ENCODE measurements at places on chromosomes 3 and 15.
A peak's percentile ranks its signal among the peaks of the same experiment; 100 is the strongest.

- peaks cover 19% of the 10 kb centered on the region for H3K27me3 ChIP-seq
- no peak overlapping the region for H3K27ac ChIP-seq
- H3K4me1 ChIP-seq = no peaks in the 10 kb centered on the region
- no peak for DNase-seq
- H3K36me3 ChIP-seq = no peaks in the 10 kb centered on the region
Measured at GRCh38 chr3:37582086-37582485, 279.6 kb upstream of the CTDSPL start.

GRCh38 chr15:35546511-35547381 lies 781 bp upstream of the DPH6 start:
- H3K4me3 ChIP-seq = peak overlapping the region; percentile 91
- no peak for DNase-seq
- no peaks in the 10 kb centered on the region for H3K27me3 ChIP-seq
- peaks cover 2% of the 10 kb centered on the region for H3K36me3 ChIP-seq

DNA sequence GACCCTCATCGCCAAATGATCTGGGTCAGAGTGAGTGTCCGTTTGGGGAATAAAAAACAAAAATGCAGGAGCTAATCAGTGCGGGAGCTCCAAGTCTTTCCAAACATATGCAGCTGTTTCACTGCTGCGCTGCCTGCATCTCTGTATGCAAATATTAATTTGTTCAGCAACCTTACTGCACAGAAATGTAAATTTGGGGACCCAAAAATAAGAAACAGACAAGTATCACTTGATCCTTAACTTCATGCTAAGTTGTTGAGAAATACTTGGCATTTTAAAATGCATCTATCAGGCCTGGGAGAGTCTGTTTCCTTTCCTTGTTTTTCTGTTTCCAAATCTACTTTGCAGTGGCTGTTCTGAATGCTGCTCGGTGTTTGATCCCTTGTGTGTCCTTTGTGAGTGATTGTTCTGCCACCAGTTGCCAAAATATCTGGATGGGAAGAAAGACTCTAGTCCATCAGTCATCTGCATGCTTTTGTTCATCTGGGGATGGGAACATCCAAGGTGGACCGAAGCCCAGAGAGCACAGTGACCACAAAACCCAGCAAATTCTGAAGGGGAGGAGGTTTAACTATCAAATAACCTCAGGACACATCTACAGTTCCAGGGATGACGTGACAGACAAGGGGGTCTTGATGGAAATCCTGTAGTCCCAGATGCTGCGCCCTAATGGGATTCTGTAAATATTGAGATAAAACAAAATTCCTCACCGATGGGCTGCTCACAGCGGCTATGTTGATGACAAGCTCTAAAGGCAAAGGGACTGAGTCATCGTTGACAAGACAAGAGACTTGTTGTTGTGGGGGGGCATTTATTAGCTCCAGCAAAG lies 199.5 kb upstream of the WNT5A start:
- no peak overlapping the region for H3K27ac ChIP-seq
- H3K27me3 ChIP-seq = no peaks in the 10 kb centered on the region
- no peaks in the 10 kb centered on the region for H3K36me3 ChIP-seq
- no peak for DNase-seq
- no peaks in the 10 kb centered on the region for H3K4me1 ChIP-seq
- no peak overlapping the region for H3K4me3 ChIP-seq

DNA sequence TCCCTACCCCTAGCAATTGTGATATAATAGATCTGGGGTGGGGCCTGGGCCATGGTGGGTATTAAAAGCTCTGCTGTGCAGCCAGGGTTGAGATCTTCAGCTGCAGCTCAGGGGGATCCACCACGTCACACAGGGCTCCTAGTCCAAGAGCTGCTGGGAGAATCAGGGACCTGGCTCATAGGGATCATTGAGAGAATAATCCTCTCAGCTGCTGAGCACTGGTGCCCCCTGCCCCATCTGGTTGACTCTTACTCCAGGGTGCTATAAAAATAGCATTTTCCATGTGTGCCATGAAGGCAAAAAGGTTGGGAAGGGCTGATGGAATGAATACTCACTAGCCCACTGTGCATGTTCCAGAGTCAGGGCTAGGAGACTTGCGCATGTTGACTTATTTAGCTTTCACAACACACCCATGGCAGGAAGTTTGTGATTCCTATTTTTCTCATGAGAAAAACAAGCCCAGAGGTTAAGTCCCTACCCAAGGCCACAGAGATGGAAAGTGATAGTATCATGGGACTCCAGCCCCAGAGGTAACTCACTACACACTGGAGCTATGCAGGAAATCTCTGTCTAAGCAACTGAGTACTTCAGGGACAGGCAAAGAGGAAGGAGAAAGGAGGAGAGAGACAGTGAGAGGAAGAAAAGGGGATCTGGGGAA lies 94.6 kb upstream of the HERC1 start:
- H3K27me3 ChIP-seq = peaks cover 9% of the 10 kb centered on the region
- no peak overlapping the region for H3K4me3 ChIP-seq
- H3K27ac ChIP-seq = no peak overlapping the region
- no peak for DNase-seq
- H3K36me3 ChIP-seq = no peaks in the 10 kb centered on the region

DNA sequence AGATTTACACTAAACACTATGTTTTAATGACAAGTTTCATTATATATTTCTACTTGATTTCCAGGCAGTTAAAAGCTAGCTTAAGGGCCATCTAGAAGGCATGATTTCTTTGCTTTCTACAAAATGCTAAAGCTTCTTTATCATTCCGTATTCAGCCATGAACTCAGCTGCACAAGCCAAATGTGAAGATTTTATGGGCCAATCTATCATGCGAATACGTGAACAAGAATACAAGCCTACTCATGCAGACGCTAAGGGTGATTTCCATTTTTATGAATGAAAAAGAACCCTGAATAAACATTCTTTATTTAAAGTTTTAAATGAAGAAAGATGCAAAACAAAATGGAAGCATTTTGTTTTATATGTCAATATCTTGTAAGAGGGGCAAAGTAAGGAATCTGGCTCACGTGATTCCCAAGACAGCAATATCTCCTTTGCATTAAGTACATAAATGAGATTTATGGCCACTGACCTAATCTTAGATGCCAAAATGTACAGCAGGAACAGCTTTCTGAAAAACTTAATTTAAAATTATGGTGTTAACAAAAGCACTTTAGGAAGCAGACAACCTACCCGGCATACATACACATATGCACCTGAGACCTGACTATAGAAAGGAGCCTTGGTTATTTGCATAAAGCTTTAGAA lies 215.8 kb downstream of the DPH6 start:
- no peaks in the 10 kb centered on the region for H3K36me3 ChIP-seq
- no peaks in the 10 kb centered on the region for H3K27me3 ChIP-seq
- no peak for DNase-seq
- H3K4me3 ChIP-seq = no peak overlapping the region
- no peak overlapping the region for H3K27ac ChIP-seq
- no peaks in the 10 kb centered on the region for H3K4me1 ChIP-seq
